ENCODE measurements at places on chromosomes 7 and 10.

GRCh38 chr7:75946207-75946855 is 31.4 kb downstream of the POR start:
- DNase-seq = no peak

DNA sequence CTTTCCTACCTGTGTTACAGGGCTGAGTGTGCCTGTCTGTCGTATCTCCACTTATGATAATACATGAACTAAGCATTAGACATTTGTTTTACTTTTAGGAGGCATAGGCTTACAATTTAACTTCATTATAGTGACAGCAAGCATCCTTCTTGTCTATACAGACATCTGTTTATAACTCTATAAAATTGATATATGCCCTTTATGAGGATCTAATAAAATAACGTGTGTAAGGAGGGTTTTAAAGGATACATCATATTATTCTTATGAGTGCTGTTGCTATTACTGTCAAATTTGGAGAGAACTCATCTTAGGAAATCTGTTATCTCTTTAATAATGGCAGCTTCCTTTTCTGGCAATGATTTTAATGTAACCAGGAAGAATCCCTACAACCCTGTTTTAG is 21.9 kb downstream of the THNSL1 start:
- no peak for DNase-seq

DNA sequence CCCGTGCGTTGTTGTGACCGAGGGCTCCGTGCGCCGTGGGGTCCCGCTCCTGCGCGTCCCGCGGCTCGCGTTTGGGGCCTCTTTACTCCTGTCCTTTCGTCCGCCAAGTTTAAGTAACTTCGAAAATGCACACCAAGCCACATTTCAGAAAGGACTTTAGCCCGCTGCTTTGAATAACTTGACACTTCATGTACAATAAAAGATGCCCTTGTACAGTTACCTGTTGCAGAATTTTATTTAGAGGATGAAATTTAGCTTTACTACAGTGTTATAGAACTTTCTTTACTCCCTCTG is 459 bp downstream of the SUGCT start:
- DNase-seq = peak; percentile 9

GRCh38 chr10:61289813-61290212 is 163.4 kb downstream of the TMEM26 start:
- no peak for DNase-seq

DNA sequence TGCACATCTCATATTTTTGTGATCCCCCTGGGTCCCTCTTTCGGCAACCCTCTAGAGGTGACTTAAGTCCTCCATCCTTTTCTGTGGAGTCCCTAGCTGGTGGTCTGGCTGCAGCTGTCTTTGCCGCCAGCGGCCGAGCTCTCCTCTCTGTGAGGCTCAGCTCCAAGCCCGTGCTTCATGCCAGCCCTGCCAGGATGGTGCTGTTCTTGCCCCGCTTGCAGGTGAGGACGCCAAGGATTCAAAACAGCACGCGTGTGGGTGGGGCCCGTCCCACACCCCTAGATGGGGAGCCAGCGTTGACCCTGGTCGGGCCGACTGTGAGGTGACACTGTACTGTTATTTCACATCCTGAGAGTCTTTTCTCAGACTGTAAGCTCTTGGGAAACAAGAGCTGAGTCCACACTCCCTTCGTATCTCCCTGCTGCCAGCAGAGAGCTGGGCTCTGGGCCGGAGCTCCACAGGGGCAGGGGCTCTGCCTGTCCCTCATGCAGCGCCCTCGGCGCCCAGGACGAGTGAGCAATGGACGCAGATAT is 36.6 kb upstream of the GJD4 start:
- DNase-seq = no peak

- DNase-seq = no peak
These were observed 7.1 kb downstream of the INHBA start for GRCh38 chr7:41695661-41696322.

DNA sequence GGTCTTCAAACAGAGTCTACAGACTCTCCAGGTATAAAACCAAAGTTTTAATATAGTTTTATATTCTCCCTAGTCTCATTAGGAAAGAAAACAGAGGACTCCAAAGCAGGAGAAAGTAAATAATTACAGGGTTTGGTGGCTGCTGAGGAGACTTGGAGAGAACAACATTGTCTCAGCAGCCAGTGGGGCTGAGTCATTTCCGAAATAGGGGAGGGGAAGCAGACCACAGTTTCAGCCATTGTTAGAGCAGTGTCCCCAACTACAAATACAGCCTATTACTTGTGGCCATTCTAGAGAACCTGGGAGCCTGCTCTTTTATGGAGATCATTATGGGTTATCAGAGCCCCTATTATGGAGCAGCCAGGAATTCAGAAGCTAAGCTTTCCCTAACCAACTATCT is 44.2 kb upstream of the A1CF start:
- no peak for DNase-seq

DNA sequence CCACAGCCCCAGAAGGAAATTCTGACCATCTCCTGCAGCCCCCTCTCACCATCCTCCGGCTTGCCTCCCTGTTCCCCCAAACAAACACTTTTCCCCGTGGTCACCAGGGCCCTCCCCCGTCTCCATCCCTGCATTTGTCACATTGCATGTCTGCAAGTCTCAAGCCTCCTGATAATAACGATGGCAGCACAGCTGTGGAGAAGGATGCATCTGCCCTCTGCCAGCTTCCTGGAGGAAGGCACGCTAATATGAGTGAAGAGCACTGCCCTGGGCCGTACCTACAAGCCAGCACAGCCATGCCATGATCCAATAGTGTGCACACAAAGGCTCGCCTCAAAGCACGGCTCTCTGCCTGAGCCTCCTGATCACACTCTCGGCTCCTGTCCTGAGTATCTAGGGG is 98.5 kb downstream of the SLIT1 start:
- DNase-seq = no peak

GRCh38 chr7:11153694-11154093 is 180.0 kb downstream of the PHF14 start:
- no peak for DNase-seq

DNA sequence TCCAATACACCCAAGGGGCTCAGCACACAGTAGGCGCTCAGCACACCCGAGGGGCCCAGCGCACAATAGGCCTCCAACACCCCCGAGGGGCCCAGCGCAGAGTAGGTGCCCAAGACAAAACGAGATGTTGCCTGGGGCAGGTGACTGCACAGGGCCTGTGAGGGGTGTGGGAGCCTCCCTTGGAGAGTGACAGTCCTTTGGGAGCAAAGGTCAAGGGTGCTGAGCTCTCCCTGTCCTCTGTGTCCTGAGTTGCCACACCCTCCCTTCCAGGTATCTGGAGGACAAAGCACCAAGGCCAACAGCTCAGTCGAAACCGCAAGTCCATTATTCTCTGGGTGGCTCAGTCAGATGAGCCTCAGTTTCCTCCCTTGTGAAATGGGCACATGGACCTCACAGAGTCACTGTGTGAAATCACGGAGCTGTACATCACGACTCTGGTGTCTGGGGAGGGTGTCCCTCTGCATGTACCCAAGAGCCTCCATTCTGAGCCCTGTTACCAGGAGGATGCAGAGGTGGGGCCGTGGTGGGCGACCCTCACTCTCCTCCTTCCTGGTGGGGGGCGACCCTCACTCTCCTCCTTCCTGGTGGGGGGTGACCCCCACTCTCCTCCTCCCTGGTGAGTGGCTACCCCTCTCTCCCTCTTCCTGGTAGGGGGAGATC is 81.3 kb downstream of the FOXL3 start:
- DNase-seq = no peak

Data from stimulated activated CD4-positive, alpha-beta T cell treated with anti-CD3 and anti-CD28 coated beads, TNF-alpha, amount 100 ng/mL, for 48 hours (primary cell).